IMR-90 (cell line): ENCODE measurements at places on chromosomes 12 and 14.

- DNase-seq, result peak; percentile 8
These were observed 53.1 kb downstream of the TGFB3 start for GRCh38 chr14:75928690-75929181.

DNA sequence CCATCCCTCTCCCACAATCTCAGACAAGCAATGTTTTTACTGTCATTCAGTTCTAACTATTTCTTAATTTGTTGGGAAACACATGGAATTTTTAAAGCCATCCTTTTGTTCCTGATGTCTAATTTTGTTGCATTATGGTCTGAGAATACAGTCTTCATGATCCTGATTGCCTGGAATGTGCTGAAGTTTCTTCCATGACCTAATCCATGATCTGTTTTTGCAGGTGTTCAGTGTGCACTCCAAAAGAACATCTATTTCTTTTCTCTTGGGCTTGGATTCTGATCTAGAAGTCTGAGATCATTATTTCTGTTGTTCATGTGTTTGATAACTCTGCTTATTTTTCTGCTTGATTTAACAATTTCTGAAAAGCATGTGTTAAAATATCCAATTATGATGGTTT is 43.2 kb upstream of the PHC1 start:
- no peak for DNase-seq

- DNase-seq, result no peak
These were observed 469.0 kb upstream of the FOXG1 start for GRCh38 chr14:28297559-28297958.

DNA sequence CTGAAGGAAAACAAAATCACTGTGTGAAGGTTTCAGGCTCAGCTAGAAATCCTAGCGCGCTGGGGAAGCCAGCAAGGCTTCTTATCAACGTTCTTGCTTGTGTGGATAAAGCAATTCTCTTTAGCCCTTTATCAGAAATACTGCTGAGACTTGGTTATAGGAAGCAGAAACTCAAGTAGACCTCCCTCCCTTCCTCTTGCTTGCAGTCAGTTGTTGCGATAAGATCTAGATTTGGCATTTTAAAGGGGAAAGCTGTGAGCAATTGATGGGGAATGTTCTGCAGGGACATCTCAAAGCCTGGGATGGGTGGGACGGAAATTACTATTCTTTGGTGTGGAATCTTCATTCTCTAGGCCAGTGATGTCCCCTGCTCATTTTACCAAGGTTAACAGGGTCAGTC is 76.4 kb upstream of the ANO4 start:
- no peak for DNase-seq
